Effector memory CD4-positive, alpha-beta T cell (primary cell): ENCODE measurements at places on chromosomes 13 and 19.

DNA sequence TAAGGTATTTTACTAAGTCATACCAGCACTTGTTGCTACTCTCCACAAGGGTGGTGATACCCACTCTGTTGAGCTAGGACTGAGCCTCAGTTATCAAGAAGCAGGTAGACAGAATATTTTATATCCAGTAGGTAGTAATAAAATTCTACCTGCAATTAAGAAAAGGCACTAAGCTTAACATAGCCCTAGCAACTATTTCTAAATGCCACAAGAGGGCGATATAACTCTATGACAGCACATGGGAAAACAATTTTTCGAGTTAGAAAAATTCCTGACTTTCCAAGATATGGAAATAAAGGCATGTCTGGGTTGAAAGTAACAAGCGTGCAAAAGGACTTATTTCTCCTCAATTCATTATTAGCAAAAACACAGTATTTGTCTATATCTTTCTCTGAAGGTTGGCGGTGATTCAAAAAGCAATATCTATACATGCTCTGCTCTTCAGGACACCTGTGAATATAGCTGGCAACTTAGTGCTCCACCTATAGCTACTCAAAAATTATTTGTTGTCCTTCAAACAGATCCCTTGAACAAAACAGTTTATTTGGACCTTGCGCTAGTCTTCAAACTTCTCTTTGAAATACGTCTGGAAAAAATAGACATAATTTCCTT is 14.7 kb downstream of the CCDC169 start:
- no peak for DNase-seq

DNA sequence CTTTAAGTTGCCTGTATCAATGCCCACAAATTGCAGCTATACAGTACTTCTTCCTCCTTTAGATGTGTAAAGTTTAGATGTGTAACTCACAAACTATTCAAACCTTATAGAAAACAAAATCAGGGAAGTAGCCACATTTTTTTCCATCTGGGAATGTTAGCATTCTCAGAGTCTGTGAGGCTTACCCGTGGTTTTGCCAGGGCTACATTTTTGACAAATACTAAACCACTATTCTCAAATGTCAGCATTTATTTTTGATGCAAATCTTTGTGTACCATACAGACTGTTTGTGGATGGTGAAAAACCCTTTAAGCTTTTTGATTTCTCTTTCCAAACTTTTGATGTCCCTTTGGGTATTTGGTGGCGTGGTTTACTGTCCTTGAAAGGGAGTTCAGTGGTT is 216.4 kb downstream of the POSTN start:
- DNase-seq, result no peak

GRCh38 chr13:110652764-110653163 is 37.4 kb downstream of the NAXD start:
- DNase-seq, result no peak

DNA sequence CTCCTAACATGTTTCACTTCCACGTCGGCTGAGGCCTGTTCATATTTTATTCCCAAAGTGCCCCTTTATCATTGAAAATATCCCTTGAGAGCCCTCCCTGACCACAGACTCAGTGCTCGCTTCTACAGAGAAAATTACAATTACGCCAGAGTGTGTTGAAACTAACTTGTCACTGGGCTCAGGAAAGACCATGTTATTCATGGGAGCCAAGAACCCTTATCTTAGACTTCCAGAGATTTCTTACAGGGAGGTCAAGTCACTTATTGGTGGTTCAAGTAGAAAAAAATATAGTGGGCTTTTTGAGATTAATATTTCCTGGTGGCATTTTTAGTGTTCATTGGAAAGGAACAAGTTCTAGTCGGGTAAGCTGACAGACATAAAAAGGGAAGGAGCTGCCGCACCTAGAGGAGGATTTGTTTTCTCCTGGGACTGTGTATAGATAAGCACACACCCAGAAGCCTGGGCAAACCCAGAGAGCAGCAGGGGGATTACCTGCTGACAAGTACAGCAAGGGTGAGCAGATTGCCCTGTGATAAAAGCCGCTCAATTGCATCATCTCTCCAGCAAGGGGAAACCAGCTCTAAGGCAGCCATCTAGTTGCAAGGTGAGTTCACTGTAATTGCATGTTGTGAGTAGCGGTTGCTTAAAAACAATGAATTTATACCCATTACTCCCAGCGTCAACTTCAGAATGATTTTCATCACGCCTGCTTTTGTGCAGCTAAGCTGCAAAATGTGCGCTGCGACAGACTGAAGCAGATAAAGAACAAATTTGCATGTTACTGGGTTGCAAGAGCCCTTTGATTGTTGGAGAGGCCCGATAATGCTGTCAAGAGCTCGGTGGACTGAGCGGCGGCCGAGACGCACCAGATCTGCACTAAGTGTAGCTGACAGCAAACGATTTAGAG is 46.2 kb downstream of the DCT start:
- no peak for DNase-seq

- DNase-seq, result no peak
These were observed 11.8 kb downstream of the IL17D start for GRCh38 chr13:20715330-20715712.

GRCh38 chr19:7326105-7326877 is 22.4 kb upstream of the ARHGEF18 start:
- no peak for DNase-seq

GRCh38 chr19:14915116-14915515 is 26.2 kb upstream of the OR7C2 start:
- DNase-seq, result no peak

DNA sequence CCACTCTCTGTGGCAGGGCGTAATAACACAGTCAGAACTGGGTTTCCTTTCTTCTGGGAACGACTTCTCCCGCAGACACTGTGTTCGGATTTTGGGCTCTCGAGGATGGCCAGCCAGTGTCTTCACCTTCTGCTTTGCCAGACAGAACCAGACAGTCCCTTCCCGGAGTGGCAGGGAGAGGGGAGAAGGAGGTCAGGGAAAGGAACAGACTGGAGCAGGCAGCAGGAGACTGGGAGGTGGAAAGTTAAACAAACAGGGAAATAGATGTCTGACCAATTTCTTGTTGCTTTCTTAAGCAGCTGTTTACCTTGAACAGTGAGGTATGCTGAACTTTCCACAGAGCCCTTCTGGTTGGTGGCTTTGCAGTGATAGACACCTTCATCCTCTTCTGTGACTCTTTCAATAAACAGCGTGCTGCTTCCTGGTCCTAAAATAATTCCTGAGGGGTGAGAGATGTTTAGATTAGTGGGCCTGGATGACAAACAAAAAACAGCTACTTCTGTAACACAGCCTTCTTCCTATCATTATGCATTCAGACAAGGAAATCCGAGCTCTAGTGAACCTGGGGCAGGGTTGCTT is 137.6 kb downstream of the FLT1 start:
- DNase-seq, result no peak

DNA sequence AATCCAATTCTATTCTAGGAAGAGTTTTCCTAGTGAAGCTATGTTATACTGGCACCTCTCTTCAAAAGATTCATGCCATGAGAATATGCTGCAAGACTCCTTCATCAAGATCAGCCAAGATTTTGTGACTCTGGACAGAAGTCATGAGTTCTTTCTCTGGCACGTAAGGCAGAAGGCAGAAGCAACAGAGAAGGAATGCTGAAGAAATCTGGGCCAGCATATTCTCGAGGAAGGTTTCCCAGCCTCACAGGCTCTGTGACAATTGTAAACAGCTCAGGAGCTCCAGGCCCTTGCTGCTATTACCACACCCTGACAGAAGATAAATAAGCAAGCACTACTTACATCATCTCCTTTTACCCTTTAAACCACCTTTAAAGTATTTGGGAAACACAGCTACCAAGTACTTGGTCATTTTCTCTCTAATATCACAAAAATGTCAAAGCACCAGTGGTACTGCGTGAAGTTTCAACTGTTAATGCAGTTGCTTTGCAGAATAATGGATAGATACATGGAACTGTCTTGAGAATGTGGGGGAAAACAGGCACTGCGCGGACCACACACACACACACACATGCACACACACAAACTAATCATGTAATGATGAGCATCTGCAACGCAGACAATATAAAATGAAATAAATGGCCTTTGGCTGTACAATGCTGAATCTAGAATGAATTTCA is 55.4 kb downstream of the INTS6 start:
- DNase-seq, result no peak

GRCh38 chr19:51030631-51031030 is 4.2 kb downstream of the KLK12 start:
- DNase-seq, result no peak

GRCh38 chr13:64088491-64088890 is 2672.8 kb upstream of the PCDH20 start:
- DNase-seq, result no peak

DNA sequence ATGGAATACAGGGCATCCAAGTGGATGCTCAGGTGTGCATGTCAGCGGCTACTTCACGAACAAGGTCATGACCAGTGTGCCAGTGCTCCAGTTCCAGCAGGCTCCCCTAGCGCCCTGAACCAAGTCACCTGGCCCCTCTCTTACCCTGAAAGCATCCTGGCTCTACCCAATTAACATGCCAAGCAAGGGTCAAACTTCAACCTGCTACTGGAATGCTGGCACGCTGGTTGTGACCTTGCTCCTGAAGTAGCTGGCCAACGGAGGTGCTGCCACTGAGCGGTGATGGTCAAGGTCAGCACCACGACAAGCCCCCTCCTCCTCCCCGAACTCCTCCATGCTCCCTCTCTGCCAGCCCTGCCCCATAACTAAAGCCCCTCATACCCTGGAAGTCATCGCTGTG is 96.0 kb downstream of the CRYL1 start:
- DNase-seq, result no peak

DNA sequence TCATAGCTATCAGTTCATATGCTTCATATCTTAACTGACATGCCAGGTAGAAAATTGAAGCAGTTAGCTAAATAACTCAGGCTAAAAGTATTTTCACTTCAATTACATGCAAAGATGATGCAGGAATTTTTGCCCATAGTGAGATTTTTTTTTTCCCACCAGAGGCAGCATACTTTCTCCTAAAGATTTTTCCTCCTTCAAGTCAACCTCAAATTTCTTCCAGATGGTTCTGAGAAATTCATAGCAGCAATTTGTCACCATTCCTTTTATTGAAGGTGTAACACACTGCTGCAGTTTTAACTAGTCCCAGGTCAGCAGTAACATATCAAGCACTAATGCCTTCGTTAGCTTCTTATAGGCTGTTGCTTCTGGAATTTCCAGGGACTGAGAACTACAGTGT is 141.9 kb downstream of the SUCLA2 start:
- no peak for DNase-seq

DNA sequence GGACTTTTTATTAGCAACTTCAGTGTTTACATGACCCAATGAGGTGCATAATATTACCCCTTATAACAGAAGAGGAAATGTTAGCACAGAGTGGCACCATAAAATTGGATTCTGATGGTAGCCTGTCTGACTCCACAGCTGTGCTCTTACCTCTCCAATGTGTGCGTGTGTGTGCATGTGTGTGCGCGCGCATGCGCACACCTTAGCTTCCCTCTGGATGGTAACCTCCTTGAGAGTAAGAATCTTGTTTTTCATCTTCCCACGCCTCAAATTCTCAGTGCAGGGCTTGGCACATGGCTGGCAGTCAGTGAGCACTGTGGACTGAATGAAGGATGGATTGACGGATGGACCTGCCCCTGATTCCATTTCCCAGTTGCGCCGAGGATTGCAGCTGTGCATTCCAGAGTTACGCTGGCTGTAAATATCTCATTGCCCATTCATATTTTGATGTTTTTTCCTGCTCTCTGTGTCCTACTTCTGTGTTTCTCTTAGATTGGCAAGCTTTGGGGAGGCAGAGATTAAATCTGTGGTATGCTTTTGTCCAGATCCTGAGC is 99.2 kb upstream of the WASF3 start:
- no peak for DNase-seq
